ENCODE measurements at places on chromosomes 5 and 9.

DNA sequence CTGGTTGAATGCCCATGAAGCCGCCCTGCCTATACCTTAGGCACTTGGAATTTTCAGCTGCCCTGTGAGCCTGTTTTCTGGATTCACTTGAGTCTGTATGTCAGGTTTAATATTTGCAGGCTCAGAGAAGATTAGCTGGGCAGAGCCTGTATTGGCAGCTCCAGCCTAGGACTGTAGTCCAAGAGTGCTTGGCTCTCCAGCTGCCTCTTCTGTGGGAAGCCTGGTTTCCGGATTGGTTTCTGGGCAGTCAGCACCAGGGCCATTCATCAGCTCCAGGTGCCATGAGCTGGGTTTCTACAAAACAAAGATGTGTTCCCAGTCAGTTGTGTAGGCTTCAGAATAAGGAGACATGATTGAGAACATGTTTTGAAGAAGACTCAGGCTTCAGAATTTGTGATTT lies 90.1 kb downstream of the ARHGAP26 start:
- no peak overlapping the region for H3K4me3 ChIP-seq
- H3K4me1 ChIP-seq = peaks cover 72% of the 10 kb centered on the region
- no peak for DNase-seq
- no peaks in the 10 kb centered on the region for H3K27me3 ChIP-seq
- no peaks in the 10 kb centered on the region for H3K36me3 ChIP-seq
- H3K27ac ChIP-seq = no peak overlapping the region

DNA sequence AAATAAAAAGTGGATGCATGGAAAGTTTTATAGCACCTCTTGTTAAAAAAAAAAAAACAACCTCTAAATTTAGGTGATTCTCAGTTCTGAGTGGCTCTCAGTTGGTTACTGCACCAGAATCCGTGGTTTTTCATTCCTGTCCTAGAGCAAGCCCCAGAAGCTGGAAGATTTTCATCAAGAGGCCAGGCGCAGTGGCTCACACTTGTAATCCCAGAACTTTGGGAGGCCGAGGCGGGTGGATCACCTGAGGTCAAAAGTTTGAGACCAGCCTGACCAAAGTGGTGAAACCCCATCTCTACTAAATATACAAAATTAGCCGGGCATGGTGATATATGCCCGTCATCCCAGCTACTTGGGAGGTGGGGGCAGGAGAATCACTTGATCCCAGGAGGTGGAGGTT lies 27.2 kb upstream of the SLC9A3 start:
- DNase-seq = no peak
- H3K36me3 ChIP-seq = peaks cover 4% of the 10 kb centered on the region
- H3K27me3 ChIP-seq = peaks cover 22% of the 10 kb centered on the region
- no peaks in the 10 kb centered on the region for H3K4me1 ChIP-seq
- H3K4me3 ChIP-seq = no peak overlapping the region
- no peak overlapping the region for H3K27ac ChIP-seq

GRCh38 chr9:96818533-96818932 lies 35.8 kb downstream of the ZNF782 start:
- H3K36me3 ChIP-seq = peaks cover 60% of the 10 kb centered on the region
- H3K4me1 ChIP-seq = no peaks in the 10 kb centered on the region

DNA sequence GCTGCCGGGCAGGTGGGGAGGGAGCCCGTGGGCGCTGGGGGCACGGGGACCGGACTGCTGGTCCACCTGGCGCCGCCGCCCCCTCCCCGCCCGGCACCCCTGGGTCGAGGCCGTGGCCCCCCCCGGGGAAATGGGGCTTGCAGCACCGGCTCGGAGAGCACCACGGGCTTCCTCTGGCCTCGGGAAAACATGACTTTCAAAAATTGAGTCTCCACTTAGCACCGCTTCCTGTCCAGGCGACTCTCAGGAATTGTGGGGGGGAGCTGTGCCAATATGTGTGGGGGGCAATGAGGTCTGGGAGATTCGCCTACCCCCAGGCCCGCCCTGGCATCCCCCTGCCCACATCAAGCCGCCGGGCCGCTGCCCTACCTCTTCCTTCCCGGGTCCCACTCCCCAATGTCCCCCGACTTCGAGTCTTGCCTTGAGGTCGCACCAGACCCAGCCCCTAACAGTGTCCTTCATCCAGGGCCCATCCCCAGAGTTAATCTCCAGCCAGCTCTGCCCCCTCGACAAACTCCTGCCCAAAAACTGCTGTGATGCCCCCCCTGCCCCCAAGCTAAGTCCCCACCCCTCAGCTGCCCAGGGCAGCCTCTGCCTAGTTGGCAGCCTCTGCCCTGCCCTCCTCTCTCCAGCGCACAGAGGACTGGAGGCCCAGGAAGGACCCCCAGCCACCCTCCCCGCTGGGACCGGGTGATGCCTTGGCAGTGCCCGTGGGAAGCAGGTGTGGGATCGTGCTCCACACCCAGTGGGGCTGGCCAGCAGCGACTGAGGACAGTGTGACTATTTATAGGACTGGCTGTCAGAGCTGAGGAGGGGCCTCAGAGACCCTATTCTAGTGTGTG lies 3.9 kb downstream of the EGFL7 start:
- peaks cover 7% of the 10 kb centered on the region for H3K4me1 ChIP-seq
- H3K27ac ChIP-seq = no peak overlapping the region
- H3K4me3 ChIP-seq = peak overlapping the region; percentile 59
- no peaks in the 10 kb centered on the region for H3K36me3 ChIP-seq

- no peaks in the 10 kb centered on the region for H3K27me3 ChIP-seq
- H3K27ac ChIP-seq = no peak overlapping the region
- H3K4me1 ChIP-seq = no peaks in the 10 kb centered on the region
- H3K4me3 ChIP-seq = no peak overlapping the region
These were observed 157.4 kb downstream of the NR3C1 start for GRCh38 chr5:143245929-143246561.

DNA sequence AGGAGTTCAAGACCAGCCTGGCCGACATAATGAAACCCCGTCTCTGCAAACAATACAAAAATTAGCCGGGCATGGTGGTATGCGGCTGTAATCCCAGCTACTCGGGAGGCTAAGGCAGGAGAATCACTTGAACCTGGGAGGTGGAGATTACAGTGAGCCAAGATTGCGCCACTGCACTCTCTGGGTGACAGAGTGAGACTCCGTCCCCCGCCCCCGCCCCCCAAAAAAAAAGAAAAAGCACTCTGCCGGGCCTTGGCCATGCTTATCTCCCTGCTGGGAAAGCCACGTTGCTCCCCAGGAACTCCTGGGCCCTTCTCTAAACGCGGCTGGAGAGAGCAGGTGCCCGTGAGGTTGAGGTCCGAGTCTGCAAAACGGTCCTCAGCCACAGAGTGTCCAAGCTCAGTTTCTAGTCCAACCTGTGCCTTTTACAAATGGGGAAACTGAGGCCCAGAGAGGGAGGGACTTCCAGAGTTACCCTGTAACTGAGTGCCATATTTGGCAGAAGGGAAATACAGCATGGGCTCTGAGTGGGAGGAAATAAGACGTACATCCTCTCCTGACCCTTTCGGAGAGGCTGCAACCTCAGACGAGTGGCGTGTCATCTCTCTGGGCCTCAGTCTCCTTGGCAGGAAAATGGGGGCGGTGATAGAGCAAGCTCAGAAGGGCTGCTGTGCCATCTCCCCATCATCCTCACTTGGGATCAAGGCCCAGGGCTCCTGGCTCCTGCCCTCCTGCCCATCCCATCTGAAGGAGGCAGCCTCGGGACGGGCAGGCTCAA lies 6.6 kb upstream of the PHYHD1 start:
- peaks cover 40% of the 10 kb centered on the region for H3K36me3 ChIP-seq
- DNase-seq = no peak

GRCh38 chr5:67425514-67425913 lies 228.9 kb upstream of the CD180 start:
- H3K4me3 ChIP-seq = no peak overlapping the region
- no peaks in the 10 kb centered on the region for H3K4me1 ChIP-seq
- H3K27ac ChIP-seq = no peak overlapping the region
- DNase-seq = no peak

DNA sequence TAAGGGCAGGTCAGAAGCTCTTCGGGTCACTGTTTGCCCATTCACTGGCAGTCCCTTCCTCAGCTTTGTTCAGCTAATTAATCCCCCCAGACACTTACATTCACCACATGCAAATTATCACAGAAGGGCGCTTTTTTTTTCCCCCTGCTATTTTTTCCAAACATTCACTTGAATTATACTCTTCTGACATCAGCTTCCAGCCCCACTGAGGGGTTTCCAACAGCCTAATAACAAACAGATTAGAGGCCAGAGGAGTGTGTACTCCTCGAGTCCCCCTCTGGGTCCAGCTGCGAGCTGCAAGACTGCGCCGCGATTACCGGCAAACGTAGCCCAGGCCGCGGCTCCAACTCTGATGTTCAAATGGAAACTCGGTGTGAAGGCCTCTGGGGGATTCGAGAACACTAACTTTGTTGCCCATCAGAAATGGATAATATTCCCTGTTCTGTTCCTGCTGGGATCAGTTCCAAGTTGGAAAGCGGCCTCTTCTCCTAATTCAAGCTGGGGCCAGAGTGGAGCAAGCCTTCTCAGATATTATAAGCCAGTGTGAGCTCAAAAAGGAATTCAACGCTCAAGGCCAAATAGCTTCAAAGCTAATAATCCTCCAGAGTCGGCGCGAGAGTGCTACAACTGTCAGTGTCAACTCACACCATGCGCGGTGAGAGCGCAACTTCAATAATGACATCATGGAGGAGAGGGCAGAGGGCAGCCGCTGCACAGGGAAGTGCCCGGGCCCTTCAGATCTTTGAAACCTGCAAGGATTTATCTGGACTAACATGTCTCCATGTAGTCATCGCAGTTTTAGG lies 560.8 kb downstream of the BNC2 start:
- DNase-seq = no peak
- H3K36me3 ChIP-seq = no peaks in the 10 kb centered on the region
- H3K27ac ChIP-seq = no peak overlapping the region

DNA sequence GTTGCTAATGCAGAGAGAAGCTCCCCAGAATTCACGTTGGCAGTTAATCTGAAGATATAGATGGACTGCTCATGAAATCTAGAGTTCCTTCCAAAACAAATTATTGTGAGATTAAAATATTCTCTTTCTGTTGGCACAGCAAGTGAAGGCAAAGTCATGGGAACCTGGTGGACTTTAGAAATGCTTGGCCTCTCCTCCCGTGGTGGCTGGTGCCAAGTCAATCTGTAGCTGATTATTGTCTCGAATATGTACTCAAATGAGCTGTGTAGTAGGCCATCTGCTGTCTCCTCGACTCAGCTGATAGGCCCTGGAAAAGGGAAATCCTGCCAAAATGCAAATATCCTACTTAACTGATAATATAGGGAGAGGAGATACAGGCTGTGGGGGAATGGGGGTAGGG lies 69.3 kb downstream of the DAPK1 start:
- no peaks in the 10 kb centered on the region for H3K36me3 ChIP-seq
- no peak overlapping the region for H3K27ac ChIP-seq
- H3K27me3 ChIP-seq = no peaks in the 10 kb centered on the region

DNA sequence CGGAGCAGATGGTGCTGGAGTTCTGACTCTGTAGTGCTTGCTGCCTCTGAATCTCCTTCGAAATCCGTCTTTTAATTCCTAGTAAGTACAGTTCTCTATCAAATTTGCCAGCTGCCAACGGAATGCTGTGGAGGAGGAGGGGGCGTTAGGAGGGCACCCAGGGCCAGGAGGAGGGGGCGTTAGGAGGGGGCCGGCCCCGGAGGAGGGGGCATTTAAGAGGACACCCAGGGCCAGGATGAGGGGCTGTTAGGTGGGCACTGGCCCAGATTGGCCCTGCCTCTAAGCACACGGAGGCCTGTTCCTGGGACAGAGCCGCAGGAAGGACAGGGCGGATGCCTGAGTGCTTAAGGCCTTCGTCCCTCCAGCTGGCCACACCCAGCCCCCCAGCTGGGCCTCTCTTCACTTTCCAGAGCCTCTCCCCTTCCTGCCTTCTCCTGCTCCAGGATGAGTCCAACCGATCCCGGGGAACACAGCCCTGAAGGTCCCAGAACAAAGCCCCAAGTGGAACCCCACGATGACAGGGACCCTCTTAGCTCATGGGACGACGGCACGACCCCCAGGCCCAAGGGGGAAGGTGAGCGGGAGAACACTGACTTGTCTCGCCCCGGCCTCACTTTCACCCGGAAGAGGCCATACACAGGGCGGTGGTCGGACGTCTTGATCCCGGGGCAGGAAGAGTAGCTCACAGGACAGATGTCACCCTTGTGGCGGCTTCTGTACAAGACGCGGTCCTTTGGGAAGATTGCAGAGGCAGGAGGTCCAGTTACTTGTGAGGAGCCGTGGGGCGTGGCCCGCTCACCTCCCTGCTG lies 9.8 kb downstream of the INPP5E start:
- no peak overlapping the region for H3K27ac ChIP-seq
- H3K4me1 ChIP-seq = no peaks in the 10 kb centered on the region
- DNase-seq = no peak
- H3K27me3 ChIP-seq = no peaks in the 10 kb centered on the region
- H3K36me3 ChIP-seq = peaks cover 22% of the 10 kb centered on the region
- no peak overlapping the region for H3K4me3 ChIP-seq

- H3K27me3 ChIP-seq = peaks cover 2% of the 10 kb centered on the region
- DNase-seq = no peak
- no peaks in the 10 kb centered on the region for H3K36me3 ChIP-seq
- H3K27ac ChIP-seq = no peak overlapping the region
- peaks cover 10% of the 10 kb centered on the region for H3K4me1 ChIP-seq
These were observed 29.7 kb downstream of the MEGF10 start for GRCh38 chr5:127320032-127320965.

DNA sequence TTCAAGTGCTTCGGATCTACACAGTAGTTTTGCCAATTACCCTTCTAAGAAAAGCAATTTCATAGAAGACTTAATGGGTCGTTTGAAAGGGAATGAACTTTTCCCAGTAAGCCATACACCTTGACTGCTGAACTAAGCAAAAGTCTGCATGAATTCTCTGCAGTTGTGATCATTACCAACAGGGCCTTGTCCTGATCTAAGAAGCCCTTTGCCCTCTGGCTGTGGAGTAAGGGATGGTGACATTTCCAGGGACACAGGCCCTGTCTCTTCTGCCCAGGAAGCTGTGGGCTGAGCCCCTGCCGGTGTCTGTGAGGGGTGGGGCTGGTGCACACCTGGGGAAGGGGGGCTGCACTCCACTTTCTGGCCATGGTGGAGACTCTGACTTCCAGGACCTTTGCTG lies 30.5 kb downstream of the ZDHHC11 start:
- H3K4me3 ChIP-seq = no peak overlapping the region
- H3K36me3 ChIP-seq = peaks cover 2% of the 10 kb centered on the region
- H3K4me1 ChIP-seq = no peaks in the 10 kb centered on the region

GRCh38 chr5:335740-336038 lies 14.2 kb downstream of the AHRR start:
- DNase-seq = no peak
- peaks cover 4% of the 10 kb centered on the region for H3K27me3 ChIP-seq
- no peaks in the 10 kb centered on the region for H3K4me1 ChIP-seq
- H3K27ac ChIP-seq = no peak overlapping the region

DNA sequence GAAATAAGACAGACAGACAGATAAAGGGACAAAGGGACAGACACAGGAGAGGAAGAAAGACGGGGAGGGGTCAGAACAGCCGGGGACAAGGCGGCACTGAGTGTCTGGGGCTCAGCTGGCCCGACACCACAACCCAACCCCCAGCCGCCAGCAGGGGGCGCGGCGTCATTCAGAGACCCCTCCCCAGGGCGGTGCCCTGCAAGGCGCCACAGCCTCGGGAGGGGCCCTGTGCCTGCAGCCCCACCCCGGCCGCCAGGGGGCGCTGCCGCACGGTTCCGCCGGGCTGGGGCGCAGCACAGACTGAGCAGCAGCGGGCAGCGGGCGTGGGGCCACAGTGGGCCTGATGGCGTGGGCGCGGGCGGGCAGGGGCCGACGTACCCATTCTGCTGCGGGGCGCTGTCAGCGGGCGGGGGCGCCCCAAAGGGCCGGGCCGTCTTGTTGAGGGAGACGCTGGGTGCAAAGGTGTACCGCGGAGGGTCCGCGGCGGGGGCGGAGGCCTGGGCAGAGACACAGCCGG lies 5.9 kb downstream of the PDLIM7 start:
- peaks cover 21% of the 10 kb centered on the region for H3K4me1 ChIP-seq
- no peaks in the 10 kb centered on the region for H3K36me3 ChIP-seq
- no peak overlapping the region for H3K27ac ChIP-seq
- no peaks in the 10 kb centered on the region for H3K27me3 ChIP-seq
- no peak overlapping the region for H3K4me3 ChIP-seq
